ENCODE measurements at places on chromosomes 4 and X. TPM values are rescaled to one million over a fixed set of nuclear protein-coding genes. Genes with fewer than 3 reads are reported as not detected.

CHRDL1 gene
- 10.7 TPM for polyA plus RNA-seq

SLC16A2 gene
- polyA plus RNA-seq, result 24.2 TPM

CNKSR2 gene
- polyA plus RNA-seq, result 14.9 TPM

APOOL gene
- 18.4 TPM for polyA plus RNA-seq

GATA1 gene
- polyA plus RNA-seq, result 1.1 TPM

GPM6B gene
- polyA plus RNA-seq, result 31.1 TPM

CLDN22 gene
- 0.45 TPM for polyA plus RNA-seq

SASH3 gene
- polyA plus RNA-seq, result 4.5 TPM

PABPC1L2B gene
- polyA plus RNA-seq, result not detected

ARMCX1 gene
- polyA plus RNA-seq, result 61.3 TPM

MAGEA12 gene
- polyA plus RNA-seq, result not detected

All from left lung (tissue), 14 donors.